ENCODE measurements at places on chromosomes 1 and 21. TPM values are rescaled to one million over a fixed set of nuclear protein-coding genes. Genes with fewer than 3 reads are reported as not detected.

The ZNF593OS gene
- total RNA-seq, result not detected

GRCh38 chr1:235327559-235328270 lies at the start of gene ARID4B:
Gene ARID4B (minus strand): TSS chr1:235328179. CDS start chr1:235326919, 1,260 bp downstream.
- DNase-seq, result no peak

GRCh38 chr1:1272341-1273208 lies 1.1 kb downstream of the UBE2J2 start:
- no peak for DNase-seq

The OLIG2 gene
- total RNA-seq, result not detected

DNA sequence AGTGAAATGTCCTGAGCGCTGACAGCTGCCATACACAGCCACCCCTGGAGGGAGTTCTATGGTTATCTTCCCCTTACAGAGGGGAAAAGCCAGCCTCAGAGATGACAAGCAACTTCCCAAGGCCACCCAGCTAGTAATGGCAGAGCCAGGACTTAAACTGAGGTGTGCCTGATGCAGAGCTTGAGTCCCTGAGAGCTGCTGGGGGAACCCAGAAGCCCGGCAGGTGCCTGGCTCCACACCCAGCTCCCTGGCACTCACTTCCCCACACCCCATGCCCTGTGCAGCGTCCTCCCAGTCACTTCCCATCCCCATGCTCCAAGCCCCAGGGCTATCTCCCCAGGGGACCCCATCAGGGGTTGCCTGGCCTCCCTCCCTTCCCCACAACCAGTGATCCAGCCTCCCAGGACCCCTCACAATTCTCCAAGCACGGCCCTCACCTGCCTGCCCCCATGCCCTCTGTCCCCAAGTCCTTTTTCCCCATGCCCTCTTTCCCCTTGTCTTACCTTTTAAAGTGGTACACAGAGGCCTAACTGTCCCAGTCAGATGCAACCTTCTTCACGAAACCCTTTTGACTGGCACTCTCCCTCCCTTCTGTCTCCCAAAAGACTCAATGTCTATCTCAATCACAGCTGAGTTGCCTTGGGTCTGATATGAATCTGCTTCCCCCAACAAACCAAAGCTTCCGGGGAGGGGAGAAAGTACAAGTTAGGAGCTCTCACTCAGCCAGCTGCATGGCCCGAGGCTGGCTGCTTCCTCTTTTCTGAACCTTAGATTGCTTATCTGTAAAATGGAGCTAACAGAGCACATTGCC lies 39.8 kb upstream of the LRP8 start:
- DNase-seq, result no peak
